Panc1 (cell line): ENCODE measurements at places on chromosomes 7 and 10.

DNA sequence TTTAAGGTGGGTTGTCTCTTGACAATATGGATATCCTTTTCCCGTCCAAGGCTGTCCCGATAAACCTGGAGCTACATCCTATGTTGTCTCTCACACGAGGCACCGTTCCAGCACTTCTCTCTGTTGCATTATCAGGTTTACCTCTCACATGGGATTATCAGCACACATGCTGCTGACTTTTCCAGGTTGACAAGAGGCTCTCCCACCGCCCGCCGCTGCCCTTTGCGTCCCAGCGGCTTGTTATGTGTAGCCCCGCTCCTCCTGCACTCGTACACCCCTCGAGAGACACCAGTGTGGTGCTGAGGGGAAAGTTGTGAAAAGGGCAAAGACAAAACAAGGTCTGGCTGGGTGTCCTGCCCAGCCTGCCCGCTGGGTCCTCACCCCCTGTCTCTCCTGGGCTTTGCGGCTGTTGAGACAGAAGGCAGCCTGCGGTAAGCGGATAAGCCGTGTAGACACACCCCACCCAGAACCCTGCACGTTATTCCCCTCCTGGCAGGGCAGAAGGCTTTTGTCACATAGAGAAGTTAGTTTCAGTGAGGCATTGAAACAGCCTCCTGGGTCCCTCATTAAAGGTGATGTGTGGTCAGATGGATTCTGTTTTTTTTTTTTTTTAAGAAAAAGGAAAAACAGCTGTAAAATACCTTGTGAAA lies 38.7 kb downstream of the UBE3C start:
- no peak for DNase-seq

- no peak for DNase-seq
Measured at GRCh38 chr7:77575187-77575586, 38.1 kb downstream of the PTPN12 start.

DNA sequence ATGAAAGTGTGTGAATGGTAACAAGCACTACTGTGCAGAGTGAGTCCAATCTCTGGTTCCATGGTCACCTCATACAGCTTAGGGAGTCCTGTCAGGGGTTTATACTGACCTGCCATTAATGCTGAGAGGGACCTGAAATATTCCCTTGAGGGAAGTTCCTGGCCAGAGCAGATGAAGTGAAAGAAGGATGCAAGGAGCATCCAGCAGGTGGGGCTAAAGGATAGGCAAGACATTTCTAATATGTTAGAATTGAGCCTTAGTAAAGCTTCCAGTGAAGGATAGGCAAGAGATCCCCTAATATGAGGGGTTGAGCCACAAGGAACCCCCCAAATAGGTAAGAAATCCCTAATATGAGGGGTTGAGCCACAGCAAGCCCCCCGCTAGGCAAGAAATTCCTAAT lies 25.5 kb upstream of the FAM221A start:
- no peak for DNase-seq

DNA sequence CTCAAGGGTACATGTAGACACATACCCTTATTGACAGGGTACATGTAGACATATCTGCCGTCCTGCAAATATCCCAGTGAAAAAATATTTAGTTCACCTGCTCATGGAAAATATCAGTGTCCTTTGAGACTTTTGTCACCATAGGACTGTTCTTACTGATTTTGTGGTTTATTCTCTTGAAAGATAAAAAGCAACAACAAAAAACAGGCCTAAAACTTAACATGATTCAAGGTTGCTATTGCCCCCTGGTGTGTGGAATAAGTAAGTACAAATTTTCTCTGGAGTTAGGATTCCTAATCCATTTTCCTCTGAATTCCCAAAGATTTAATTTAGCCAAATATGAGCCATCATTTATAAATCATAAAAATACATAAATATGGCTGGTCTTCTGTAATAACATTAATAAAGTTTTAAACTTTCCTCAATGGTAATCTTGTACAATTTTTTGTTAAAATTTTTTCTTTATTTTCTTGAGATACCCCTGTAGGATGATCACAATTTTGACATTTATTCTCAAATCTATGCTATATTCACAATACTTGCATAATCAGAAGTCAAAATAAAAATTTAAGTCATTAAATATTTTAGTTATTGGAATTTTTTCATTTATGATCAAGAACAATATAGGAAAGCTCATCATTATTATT lies 741.4 kb upstream of the POT1 start:
- peak; percentile 30 for DNase-seq

DNA sequence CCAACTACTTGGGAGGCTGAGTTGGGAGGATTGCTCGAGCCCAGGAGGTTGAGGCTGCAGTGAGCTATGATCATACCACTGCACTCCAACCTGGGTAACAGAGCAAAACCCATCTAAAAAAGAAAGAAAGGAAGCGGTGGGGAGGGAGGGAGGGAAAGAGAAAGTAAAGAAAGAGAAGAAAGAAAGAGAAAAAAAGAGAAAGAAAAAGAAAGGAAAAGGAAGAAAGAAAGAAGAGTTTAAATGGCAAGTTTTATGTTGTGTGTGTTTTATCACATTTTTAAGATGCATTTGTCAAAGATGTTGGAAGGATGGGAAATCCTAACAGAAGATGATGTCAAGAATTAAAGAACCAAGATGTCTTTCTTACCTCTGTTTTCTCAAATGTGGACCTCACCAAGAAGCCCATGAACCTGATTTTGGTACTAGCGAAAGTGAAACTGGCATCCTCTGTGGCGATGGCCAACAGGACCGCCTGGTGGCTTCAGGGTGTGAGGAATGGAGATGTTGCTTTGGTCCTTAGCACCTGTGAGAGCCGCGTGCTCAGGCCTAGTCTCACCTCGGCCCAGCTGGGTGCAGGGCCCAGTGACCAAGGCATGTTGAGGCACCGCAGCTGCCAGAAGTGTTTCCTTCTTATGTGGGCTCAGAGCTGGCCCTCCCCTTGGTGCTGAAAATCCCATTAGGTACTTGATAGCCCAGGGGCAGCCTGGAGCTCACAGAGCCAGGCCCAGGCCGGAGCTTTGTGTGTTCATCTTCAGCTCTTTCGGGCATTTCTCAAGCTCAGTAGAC lies 9.8 kb downstream of the UCMA start:
- no peak for DNase-seq

- DNase-seq = no peak
Measured at GRCh38 chr7:66729274-66729673, 11.3 kb upstream of the RABGEF1 start.

- DNase-seq = no peak
Measured at GRCh38 chr10:110932505-110933180, 13.2 kb downstream of the SHOC2 start.

- no peak for DNase-seq
Measured at GRCh38 chr10:22010973-22011408, 7.5 kb upstream of the DNAJC1 start.

DNA sequence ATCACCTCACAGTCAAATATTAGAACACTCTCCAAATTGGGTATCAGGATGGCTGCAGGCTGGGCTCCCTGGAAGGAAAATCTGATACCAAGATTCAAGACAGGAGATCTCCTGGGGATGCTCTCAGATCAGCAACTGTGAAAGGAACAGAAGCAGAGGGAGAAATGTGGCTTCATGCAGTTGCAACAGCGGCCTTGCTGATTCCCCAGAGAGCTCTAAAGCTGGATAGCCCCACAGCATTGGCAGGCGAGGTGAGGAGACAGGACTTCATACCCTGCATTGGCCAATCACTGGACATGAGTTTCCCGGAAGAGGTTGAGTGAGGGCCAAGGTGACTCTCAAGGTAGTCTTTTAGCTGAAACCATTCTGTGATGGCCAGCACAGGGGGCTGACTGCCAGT lies 190.6 kb downstream of the PTPN20 start:
- DNase-seq = no peak

GRCh38 chr10:9342885-9343570 lies 1288.5 kb downstream of the GATA3 start:
- DNase-seq = peak; percentile 8

DNA sequence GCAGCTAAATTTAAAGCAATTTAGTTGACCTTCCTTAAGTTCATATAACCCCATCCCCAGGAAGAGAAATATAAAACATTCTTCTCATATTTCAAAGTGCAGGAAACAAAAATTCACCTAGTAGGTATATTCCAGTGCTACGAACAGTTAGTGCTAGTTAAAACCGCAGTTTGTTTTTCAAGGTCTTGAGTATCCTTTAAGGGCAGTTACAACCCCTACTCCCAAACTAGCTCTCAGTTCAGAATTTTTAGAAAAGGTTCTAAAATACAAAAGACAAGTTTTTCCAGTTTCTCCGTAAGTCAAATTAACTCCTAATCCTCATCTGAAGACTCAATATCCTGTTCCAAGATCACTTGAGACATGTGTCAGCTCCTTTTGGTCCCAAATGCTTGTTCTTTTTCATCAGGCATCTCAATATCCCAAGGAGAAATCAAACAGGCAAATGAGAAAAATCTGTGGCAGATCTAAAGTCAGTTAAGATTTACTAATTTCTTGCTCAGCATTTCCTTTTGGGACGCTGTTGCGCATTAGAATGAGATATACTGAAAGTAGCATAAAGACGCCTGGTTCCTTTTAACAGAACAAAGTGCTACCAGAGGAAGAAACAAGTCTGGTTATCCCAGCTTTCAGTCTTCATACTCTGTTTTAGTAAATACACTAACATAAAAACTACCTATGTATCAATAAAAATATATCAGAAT lies 51.8 kb downstream of the ARHGAP12 start:
- no peak for DNase-seq

DNA sequence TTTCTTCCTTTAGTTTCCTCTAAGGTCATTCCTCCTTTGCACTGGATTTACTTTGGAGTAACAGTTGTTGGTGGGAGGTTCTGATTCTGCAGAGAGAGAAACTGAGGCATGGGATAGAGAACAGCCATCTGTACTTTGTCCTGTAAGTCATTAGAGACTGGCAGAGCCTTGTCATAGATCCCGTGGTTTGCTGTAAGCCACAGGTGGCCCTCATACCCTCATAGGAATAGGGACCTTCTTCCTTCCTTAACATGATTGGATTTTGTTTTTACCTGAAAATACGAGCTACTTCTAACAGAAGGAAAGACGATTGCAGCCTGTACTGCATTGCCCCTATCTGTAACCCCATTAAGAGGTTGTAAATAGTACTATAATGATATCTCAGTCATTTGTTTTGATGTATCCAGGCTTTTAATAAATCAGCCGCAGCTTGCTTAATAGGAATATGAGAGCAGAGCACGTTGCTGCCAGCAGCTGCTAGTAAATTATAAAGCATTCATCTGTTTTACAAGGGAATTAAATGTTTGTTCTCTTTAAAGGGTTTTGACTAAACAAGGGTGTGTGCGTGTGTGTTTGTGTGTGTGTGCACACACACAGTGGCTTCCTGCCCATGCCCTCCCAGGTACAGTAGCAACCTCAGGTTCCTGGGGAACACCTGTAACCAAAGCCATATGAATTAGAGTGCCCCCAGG lies 249.8 kb downstream of the AUTS2 start:
- DNase-seq = no peak

GRCh38 chr7:44729949-44730590 lies 18.6 kb upstream of the ZMIZ2 start:
- DNase-seq = no peak

DNA sequence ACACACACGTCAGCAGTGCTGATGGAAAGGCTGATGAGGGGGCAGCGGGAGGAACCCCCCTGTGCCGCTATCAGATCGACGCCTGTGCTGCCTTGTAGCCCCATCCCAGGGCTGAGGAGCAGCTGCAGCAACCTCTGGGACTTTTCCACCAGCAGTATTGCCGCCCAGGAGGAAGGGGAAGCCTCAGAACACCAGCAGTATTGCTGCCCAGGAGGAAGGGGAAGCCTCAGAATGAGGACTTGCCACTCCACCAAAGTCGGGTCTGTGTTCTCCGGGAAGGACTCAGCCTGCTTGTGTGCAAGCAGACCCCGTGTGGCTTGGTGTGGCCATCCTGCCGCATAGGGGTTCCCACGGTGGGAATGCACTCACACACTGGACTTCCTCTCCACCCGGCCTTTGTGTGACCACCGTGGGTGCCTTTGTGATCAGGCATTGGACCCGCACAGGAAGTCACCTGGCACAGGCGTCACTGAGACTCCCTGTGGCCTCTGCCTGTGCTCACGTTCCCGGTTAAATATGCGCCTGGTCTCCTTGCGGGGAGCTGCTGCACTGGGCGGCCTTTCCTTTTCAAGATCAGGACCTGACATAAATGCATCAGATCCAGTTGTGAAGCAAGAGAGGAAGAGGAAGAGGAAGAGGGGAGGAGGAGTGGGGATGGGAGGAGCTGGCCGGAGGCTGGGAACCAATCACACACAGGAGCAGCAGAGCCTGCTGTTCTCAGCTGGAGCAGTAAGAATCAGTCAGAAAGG lies 248.5 kb downstream of the DNAJB6 start:
- no peak for DNase-seq

DNA sequence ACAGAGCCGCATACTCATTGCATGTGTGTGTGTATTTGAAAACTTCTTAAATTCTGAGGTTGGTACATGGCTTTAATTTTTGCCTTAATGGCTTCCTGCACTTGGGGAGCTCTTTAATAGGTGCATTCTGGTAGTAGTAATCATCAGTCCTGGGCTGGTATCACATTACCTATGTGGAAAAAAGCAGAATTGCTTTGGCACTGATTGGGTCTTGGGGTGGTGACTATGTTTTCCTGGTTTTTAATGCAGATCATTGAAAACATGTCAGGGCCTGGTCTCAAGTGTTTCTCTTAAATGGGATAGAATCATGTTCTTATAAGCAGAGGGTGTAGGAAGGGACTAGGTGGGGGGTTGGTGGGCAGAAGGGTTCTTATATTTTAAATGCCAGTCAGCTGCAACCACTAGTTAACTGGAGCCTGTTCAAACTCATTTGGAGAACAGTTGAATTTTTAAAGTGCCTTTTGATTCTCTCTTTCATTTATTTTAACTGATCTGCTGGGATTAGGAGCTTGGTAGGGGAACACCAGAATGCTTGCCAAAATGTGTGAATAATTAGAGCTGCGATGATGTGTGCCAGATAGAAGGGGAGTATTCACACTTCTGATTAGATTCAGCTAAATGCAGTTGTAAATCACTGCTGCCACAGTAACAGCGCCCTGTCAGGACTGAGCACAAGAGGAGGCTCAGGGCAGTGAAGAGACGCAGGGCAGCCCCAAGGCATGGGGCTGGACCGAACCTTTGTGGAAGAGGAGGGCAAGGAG lies 633.5 kb upstream of the GALNT17 start:
- no peak for DNase-seq

- no peak for DNase-seq
Measured at GRCh38 chr10:67385089-67385488, 310.9 kb downstream of the CTNNA3 start.

- no peak for DNase-seq
Measured at GRCh38 chr7:46160861-46161260, 239.8 kb upstream of the IGFBP3 start.

DNA sequence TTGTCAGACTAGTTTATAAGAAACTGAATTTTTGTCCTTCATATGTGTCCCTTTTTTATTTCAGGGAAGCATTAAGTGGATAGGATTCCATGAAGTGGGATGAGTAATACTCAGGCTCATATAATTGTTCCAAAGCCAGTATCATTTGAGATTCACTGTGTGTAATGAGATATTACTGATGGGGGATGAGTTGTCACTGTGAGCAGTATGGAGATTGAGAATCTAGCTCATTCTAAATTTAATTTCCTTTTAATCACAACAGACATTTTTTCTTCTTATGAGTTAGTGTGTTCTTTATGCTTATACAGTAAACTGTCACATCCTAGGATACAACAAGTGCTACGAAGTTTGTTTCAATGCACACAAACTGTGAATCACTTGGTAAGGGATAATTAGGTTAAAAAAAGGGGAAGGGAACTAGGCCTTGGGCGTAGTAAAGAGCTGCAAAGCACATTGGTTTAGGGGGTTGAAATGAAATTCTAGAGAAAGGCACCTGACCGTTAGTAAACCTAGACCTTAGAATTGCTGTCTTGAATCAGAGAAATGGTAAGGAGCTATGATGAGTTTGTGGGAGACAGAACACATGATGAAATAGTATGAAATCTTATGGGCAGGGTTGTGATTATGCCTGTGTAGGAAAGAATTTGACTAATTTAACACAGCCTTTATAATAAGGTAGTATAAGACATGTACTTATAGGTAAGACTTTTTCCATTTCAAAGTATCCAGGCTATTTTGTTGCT lies 153.4 kb downstream of the MLLT10 start:
- no peak for DNase-seq
